NCI-H1092 treated with DMSO at 0.1 percent for 48 hours (cell line): ENCODE measurements at places on chromosomes 1 and 21.

- no peak for DNase-seq
Measured at GRCh38 chr1:213017447-213018273, 2.0 kb upstream of the ANGEL2 start.

GRCh38 chr1:181206979-181207790, 118.7 kb downstream of the IER5 start:
- DNase-seq, result no peak

- no peak for DNase-seq
Measured at GRCh38 chr1:53581476-53581875, 122.3 kb downstream of the DMRTB1 start.

- DNase-seq, result no peak
Measured at GRCh38 chr1:59378621-59379370, 81.9 kb downstream of the FGGY start.

- no peak for DNase-seq
Measured at GRCh38 chr1:39540504-39541031, 36.0 kb downstream of the PABPC4 start.

- no peak for DNase-seq
Measured at GRCh38 chr1:171940368-171940767, 99.1 kb downstream of the DNM3 start.

DNA sequence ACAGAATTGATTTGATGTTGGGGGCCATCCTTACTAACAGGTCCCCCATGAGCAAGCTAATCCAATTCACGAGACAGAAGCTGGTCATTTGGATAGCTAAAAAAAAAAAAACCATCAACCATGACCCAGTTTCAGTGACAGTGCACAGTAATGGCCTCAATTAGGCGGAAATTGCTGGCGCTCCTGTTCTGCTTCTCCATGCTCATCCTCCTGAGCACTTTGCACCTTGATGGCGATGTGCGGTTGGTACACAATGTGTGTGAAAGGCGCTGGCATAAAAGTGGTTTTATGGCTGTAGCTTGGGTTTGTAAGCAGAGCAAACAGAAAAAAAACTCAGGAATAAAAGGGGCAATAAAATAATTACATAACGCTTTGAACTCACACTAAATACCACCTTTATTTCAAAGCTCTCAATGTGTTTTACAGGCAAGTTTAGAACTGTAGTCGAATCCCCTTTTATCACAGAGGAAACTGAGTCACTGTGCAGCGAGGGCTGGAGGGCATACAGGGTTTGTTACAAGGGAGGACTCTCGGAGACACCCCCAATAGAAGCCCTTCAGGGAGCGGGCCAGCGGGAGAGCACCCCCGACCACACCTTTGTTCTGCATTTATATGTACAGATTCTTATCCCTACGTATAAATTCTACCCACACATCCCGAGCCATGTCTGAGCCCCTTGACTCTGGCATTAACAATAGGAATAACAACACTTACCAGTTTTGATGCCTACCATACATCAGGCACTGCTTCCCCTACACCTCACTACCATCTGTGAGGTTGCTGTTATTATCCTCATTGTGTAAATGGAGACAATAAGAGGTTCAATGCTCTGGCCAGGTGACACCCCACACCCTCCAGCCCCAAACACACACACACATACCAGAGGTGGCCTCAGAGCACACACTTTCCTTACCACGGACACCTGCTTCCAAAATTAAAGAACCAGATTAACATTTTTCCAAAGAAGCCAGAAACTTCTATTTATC, 213.5 kb upstream of the IRF2BP2 start:
- DNase-seq, result peak; percentile 68

DNA sequence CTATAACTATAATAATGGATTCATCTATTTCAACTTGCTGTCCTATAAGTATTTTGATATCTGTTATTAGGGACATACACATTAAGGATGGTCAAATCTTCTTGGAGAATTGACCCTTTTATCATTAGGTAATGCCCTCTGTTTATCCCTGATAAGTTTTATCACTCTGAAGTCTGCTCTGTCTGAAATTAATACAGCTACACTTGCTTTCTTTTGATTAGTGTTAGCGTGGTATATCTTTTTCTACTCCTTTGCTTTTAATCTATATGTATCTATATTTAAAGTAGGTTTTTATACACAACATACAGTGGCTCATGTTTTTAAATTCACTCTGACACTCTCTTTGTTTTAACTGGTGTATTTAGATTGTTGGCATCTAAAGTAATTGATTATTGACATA, 69.9 kb upstream of the EXO1 start:
- DNase-seq, result no peak

DNA sequence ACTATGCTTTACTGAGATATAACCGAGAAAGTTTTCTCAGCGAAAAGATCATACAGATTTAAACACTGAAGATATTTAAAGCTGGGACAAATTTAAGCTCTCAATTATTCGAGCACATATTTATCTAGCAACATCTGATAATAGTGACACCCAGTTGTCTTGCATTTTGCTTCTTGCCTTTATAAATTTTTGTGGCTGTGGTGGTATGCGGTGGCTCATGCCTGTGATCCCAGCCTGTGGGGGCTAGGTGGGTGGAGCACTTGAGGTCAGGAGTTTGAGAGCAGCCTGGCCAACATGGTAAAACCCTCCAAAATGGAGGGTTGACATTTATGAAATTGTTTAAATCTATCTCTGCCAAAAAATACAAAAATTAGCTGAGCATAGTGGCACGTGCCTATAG, 312.2 kb downstream of the SPATA17 start:
- no peak for DNase-seq

DNA sequence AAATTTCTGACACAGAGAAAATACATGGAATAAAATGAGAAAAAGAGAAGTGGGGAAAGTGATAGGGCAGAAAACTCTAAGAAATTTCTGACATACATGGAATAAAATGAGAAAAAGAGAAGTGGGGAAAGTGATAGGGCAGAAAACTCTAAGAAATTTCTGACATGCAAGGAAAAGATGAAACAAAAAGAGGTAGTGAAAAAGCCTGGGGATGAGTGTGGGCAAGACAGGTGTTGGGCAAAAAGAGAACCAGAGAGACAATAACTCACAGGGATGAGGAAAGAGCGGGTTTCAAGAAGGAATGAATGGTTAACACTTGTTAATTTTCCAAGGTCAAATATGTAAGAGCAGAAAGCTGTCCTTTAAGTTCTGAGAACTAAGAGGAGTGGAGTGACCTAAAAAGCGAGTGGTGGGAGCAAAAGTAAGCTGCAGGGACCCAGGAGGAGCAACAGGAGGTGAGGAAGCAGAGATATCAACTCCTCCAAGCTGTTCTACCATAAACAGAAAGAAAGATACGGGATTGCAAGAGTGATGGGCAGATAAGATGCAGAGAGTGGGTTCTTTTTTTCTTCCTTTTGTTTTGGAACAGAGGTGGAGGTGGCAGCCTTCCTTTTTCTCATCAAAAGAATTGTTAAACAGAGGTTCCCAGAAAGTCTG, 29.9 kb upstream of the EXO1 start:
- DNase-seq, result no peak

DNA sequence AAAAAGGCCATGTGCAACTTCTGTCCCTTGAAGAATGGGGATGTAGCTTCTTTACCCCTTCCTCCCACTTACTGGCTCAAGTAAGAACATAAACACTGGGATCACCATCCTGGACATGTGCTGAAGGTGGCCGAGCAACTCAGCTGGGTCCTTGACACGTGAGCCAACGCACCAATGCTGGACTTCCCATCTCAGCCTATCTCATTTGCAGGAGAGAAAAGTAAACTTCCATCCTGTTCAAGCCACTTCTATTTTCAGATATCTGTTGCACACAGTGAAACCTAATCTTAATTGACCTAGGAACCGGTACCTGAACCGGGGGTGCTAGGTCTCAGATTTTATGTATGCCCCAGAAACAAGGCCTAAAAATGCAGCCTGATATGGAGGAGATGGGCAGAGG, 75.3 kb downstream of the HLCS start:
- DNase-seq, result no peak

- DNase-seq, result no peak
Measured at GRCh38 chr1:36883315-36883949, 150.9 kb downstream of the GRIK3 start.

DNA sequence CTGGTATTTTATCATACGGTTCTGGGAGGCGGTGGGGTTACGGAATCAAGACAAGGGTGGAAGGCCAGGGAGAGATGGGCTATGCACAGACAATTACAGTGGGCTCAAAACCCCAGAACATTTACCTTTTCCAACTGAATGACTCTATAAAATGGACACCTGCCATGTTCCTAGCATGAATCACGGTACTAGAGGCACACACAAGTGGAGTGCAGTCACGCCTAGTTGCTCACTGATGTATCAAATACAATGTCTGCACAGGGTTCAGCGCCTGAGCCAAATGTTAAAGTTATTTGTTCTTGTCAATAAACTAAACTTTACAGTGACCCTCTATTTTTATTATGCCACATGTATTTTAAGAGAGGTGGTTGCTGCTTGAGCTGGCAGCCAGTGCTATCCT, 121.4 kb downstream of the ATG4C start:
- peak; percentile 91 for DNase-seq

- DNase-seq, result no peak
Measured at GRCh38 chr1:199279067-199279466, 640.2 kb downstream of the PTPRC start.

GRCh38 chr1:59218521-59219236, 78.2 kb upstream of the FGGY start:
- DNase-seq, result no peak

DNA sequence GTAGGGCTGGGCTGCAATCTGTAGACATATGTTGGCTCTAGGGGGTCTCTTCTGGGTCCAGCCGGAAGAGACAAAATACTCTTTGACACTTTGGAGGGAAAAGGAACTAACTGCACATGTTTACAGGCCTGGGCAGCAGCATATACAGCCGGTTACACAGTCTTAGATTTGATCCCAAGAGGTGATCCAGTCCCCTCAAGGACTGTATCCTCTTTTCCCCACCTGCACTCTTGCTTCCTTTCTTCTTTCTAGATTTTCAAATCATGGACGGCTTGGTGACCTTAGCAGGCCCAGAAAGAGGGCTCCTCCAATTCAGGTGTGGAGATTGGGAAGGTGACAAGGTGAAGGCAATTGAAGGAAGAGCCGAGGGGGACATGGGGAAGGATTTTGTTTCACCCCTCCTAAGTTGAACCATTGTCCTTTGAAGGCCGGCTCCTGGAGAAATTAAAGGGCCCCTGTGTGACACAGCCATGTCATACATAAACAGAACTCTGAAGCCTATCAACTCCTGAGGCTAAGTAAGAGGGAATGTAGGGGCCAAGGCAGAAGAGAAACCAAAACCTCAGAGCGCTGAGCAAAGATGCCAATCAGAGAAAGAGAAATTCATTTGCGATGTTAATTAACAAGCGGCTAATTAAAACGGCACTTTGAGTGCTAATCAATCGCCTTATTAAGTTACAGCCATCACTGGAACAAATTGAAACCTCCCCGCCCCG, 5.9 kb upstream of the BARHL2 start:
- no peak for DNase-seq

GRCh38 chr1:115165776-115166175, 76.5 kb upstream of the TSPAN2 start:
- DNase-seq, result no peak

- DNase-seq, result no peak
Measured at GRCh38 chr1:4931486-4931885, 277.1 kb downstream of the AJAP1 start.

DNA sequence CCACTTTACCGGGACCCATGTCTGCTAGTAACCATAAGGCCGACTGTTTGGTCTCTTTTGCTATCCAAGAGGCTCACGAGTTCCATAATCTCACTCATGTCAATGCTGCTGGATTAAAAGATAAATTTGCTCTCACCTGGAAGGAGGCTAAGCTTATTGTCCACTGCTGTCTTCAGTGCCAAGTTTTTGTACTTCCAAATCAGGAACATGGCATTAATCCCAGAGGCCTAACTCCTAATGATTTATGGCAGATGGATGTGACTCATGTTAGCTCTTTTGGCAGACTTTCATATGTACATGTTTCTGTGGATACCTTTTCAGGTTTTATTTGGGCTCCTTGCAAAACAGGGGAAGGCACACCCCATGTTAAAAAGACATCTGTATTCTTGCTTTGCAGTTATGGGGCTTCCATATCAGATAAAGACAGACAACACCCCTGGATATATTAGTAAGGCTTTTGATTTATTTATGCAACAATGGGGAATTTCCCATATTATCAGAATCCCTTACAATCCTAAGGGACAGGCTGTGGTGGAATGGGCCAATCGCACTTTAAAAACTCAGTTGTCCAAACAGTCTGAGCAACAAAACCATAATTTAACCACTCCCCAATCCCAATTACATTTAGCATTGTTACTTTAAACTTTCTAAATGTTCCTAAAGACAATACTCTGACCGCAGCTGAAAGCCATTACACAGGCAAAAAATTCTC, 162.7 kb downstream of the IER5 start:
- peak; percentile 68 for DNase-seq
